ENCODE measurements at places on chromosomes 7 and 10. TPM values are rescaled to one million over a fixed set of nuclear protein-coding genes. Genes with fewer than 3 reads are reported as not detected.

PNLIPRP3 gene
- total RNA-seq, result not detected

CYP2C18 gene
- total RNA-seq, result 4.5 TPM

AKR1C4 gene
- total RNA-seq, result not detected

COBL gene
- 21.7 TPM for total RNA-seq

SFXN4 gene
- total RNA-seq, result 22.0 TPM

TSPAN12 gene
- 21.1 TPM for total RNA-seq

TAS2R3 gene
- 13.0 TPM for total RNA-seq

SCD gene
- 383 TPM for total RNA-seq

ASZ1 gene
- 0.06 TPM for total RNA-seq

ALOX5 gene
- total RNA-seq, result 190 TPM

OR2A12 gene
- not detected for total RNA-seq

PRTFDC1 gene
- 4.0 TPM for total RNA-seq

PNLIPRP1 gene
- not detected for total RNA-seq

BTBD16 gene
- total RNA-seq, result not detected

ASAH2 gene
- 3.7 TPM for total RNA-seq

SUN3 gene
- not detected for total RNA-seq

AFAP1L2 gene
- 21.0 TPM for total RNA-seq

All from lung (tissue), 17 donors.